ENCODE measurements at places on chromosomes 3 and 15.

- no peak for DNase-seq
Observed at GRCh38 chr3:71035886-71036285, 547.6 kb downstream of the FOXP1 start.

GRCh38 chr3:86869566-86869965 lies 121.4 kb downstream of the VGLL3 start:
- DNase-seq, result no peak

GRCh38 chr15:76996526-76997401 lies 1.8 kb downstream of the PSTPIP1 start:
- no peak for DNase-seq

DNA sequence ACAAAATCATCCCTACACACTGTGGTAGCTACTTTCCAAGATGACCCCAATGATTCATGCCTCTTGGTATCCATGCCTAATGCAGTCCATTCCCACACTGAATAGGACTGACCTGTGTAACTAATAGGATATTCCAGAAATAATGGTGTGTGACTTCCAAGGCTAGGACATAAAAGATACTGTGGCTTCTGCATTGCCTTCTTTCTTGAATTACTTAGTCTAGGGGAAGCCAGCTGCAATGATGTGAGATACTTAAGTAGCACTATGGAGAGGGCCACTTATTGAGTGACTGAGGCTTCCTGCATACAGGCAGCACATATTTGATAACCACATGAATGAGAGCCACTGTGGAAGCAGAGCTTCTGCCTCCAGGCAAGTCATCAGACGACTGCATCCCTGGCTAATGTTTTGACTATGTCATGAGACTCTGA lies 50.1 kb downstream of the NR1I2 start:
- peak; percentile 8 for DNase-seq

DNA sequence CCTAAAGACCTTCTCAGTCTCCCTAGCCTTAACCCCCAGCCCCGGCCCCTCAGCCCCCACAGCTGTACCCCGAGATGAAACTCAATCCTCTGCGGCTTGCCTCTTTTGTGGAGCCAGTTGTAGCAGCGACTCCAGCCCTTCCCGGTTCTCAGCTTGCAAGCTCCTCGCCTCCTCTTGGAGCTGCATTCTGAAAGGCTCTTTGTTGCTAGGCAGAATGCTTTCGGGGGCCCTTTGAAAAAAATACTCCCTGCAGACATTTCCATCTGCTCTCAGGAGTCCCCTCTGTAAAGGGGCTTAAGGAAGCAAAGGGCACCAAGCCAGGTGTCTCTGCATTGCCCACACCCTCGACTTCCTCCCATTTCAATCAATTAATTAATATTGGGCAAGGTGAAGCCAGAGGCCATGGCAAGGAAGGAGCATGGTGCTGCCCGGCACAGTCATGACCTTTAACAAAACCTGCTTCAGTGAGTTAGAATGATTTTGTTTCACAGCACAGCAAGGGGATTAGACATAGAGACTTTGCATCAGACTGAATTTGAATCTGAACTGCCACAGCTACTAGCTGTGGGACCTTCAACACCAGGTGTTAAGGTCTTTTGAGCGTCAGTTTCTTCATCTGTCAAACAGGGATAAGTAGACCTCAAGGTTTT lies 65.5 kb downstream of the SRGAP3 start:
- no peak for DNase-seq

DNA sequence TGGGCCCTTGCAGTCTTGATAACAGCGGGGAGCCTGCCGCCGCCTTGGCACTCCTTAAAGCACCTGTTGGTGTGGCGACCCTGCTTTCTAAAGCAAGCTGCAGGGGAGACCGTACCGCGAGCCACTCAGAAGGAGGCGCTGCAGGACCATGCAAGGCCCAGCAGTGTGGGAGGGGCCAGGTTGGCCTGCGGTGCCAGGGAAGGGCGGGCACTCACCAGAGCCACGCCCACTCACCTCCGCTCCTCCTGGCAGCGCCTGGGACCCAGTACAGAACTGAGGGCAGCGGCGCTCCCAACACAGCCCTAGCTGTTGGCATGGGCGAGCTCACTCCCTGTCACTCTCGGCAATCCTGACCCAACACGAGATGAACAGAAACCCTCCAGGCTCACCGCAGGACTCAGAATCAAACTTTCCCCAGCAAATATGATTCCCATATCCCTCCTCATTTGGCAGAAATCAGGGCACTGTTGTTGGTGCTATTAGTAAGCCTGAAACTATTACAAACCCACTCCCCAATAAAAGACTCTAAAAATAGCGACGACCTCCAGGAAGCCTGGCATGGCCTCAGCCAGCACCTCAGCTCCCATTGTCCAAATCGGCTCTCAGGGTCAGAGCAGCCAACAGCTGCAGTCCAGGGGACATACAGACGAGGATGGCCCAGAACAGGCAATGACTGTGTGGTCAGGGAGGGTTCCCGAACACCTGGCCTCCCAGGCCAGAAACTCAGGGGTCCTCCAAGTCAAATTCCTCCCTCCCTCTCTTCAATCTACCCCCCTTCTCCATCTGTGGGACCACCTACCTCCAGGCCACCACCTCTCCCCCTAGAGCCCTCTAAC lies 77.2 kb downstream of the TBC1D2B start:
- peak; percentile 50 for DNase-seq

GRCh38 chr15:61828008-61828407 lies 232.2 kb downstream of the VPS13C start:
- DNase-seq, result no peak

DNA sequence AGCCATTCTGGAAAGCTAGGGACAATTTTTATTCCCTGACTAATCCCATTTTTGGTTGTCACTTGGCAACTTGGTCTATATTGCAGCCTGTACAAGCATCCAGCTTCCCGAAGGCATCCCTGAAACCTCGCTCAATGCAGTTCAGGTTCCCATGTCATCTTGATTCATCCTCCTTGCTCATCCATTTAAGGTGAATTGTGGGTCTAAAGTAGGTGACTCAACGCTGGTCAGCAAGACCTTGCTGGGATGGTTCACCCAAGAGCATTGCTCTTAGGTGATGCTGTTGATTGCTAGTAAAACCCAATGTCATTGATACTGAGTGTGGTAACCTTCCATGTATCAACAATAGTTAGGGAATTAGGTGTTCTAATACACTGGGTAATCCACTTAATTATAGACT lies 13.1 kb upstream of the RAB8B start:
- no peak for DNase-seq

DNA sequence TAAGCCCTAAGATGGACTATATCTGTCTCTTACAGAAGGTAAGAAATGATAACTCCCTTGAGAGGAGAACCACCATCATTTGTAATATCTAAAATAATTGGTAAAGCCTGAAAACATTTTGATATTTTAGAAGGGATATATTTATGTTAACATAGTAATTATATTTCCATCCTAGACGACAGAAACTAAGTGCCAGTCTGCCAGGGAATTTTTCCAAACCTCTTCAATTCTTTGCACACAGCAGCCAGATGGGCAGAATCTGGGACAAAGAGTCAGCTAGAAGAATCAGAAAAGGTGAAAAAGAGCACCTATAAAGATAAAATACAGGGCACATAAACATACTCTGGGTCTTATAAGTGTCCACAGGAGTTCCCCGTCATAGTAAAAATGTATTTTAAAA lies 70.0 kb upstream of the CBLB start:
- DNase-seq, result no peak

- DNase-seq, result no peak
Observed at GRCh38 chr15:35629766-35630165, 83.8 kb upstream of the DPH6 start.

GRCh38 chr15:101037090-101037830 lies 118.1 kb downstream of the LRRK1 start:
- DNase-seq, result no peak

GRCh38 chr3:44284949-44285348 lies 43.3 kb downstream of the TOPAZ1 start:
- DNase-seq, result no peak

GRCh38 chr3:69932501-69932900 lies 67.0 kb upstream of the SAMMSON start:
- DNase-seq, result no peak

GRCh38 chr3:155065537-155065936 lies 14.6 kb upstream of the MME start:
- DNase-seq, result peak; percentile 62

GRCh38 chr3:138913766-138914165 lies 33.2 kb downstream of the FOXL2 start:
- DNase-seq, result no peak

- no peak for DNase-seq
Observed at GRCh38 chr3:2727610-2728318, 382.4 kb downstream of the IL5RA start.

- no peak for DNase-seq
Observed at GRCh38 chr15:88717382-88718031, 78.7 kb downstream of the ISG20 start.

DNA sequence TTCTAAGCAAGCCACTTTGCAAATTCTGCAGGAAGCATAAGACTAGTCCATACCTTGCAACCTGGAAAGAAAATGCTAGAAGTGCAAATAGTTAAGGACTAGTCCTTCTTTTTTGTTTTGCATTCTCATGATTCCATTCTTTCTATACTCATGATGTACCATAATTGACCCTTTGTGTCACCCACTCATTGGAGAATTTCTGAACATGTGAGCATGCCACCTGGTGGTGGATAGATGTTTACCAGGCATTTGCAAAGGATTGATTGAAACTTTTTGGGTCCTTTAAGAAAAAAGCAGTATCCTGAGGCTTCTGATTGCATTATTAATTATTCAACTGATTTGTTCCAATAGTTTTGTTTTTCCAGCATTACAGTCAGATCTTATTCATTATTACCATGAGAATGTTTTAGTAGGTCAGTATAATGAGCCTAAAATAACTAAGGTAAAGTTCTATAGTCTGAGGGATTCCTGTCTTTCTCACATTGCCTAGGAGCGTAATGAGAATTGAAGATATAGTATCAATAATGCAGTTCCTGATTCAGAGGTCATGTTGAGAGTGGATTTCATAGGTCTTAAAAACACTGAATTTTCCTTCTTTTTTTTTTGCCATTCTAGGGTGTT lies 20.2 kb upstream of the DIPK2A start:
- DNase-seq, result peak; percentile 39

DNA sequence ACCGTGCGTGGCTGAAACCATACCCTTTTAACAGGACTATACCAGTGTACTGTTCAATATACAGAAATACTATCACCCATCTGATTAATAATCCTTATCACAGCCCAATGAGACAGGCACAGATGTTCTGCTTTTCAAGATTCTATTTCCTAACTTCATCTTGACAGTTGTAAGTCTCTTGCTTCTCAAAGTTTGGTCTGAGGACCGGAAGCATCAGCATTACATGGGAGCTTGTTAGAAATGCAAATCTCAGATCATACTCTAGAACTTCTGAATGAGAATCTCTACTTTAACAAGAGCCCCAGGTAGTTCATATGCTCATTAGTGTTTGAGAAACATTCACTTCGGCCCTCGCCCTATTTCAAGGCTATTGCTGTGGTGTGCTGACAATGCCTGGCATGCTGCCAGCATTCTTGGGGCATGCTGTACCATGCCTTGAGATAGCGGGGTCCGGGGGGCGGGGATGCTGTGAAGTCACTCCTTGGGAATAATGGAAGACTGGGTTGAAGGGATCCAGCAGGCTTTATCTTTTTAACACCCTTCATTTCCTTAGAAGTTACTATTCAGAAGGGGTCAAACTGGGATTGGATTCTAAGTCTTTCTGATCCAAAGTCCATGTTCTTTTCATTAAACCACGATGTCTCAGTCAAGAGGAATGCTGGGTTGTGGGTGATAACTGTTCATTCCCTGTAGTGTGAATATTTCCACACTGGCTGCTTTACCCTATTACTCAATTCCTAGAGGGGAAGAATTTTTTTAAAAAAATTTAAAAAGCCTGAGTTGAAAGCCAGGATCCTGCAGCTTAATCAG lies 194.7 kb downstream of the LPP start:
- DNase-seq, result peak; percentile 65

GRCh38 chr3:139043554-139044365 lies 932 bp downstream of the PRR23C start:
- DNase-seq, result no peak

- no peak for DNase-seq
Observed at GRCh38 chr15:53527996-53528395, 231.5 kb downstream of the WDR72 start.

DNA sequence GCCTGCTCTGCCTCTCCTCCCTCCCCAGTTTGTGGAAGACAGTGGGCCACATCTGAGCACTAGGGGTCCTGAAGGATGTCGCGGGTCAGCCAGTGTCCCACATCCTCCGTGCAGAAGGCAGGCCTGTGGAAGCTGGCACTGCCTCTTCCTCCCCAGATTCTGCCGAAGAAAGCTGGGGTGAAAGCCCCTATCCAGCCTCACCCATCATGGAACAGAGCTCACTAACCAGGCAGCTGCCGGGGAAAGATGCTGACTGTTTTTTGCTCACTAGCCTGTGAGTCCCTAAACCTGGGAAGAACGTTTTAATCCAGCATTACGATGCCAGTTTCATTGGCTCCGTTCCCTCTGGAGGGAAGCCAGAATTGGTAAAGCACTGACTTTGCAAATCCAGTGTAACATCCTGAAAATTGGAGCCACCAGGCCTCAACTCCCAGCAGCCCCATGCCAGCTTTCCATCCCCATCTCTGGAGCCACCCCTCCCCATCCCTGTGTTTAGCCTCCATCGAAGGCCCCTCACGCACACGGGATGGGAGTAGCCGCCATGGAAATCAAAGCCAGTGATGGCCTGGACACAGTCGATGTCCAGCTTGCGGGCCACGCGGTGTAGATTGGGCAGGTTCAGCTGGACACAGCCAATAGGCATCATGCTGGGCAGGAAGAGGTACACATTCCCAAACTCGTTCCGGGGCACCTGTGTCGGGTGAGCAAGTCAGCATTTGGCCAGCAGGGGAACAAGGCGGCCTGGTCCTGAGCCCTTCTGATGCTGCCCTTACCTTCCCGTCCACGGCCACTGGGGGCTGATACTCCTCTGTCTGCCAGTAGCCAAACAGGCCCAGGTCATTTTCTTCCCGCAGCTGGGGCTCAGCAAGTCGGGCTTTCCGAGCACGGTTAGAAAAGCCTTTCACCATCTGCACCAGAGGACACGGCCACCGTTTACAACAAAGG lies 23.5 kb downstream of the TMEM43 start:
- DNase-seq, result no peak

GRCh38 chr3:26256224-26256623 lies 366.3 kb upstream of the LRRC3B start:
- DNase-seq, result no peak

- DNase-seq, result no peak
Observed at GRCh38 chr3:196096382-196096953, 14.6 kb upstream of the TFRC start.

DNA sequence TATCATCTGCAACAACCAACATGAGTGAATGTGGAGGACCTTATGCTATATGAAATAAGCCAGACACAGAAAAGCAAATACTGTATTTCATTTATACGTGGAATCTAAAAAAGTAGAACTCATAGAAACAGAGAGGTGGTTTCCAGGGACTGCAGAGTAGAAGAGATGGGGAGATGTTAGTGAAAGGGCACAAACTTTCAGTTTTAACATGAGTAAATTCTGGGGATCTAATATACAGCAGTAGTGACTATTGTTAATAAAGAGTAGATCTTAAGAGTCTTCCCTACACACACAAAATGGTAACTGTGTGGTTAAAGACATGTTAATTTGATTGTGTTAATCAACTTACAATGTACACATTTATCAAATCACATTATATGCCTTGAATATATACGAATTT lies 20.9 kb upstream of the MELTF start:
- no peak for DNase-seq
